ENCODE measurements at places on chromosomes 7 and 10.
A peak's percentile ranks its signal among the peaks of the same experiment; 100 is the strongest.

DNA sequence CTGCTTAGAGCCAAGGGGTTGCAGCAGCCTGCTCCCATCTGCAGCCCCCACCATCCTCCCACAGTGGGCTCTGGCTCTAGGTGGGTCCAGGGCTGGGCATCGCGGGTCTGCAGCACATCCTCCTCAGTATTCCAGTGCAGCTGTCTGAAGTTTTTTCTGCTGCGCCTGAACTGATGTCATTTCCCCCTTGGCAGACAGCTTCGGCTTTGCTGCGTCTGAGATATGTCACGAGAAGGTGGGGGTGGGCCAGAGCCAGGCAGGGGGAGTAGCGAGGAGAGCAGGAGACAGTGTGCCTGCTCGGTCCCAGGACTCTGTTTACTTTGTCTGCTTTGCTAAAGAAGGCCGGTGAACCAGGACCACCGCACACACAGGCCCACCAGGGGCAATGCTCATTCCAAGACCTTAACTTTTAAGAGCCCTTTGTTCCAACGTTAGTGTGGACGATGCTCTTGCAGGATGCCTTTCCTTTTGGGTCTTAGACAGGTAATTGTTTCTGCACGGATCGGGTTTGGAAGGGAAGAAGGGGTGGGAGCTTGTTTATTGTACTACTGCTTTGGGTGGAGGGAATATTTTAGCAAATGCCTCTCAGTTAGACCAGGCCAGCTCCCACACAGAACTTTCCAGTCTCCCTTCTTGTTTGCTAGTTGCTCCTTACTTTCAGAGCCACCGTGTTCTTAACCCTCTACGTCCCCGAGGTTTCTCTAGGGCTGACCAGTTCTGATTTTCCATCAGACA is 32.4 kb downstream of the WBP1L start:
- no peak for DNase-seq

GRCh38 chr7:4177001-4177400 is 505.1 kb upstream of the FOXK1 start:
- no peak for DNase-seq

DNA sequence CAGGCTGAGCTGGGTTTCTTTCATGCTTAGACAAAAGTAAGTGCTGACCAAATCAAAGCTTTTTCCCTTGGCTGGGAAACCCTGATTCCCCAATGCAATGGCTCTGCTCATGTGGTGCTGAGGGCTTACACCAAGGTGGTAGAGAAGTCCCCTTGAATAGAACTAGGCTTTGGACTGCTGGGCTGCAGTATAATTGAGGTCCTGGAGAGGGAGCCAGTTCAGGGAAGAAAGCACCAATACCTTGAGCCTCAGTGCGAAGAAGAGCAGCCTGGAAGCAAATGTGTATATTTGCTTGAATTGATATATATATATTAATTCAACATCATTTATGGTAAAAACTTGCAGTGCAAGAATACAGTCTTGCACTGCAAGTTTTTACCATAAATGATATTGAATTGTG is 391.1 kb downstream of the RPS24 start:
- DNase-seq, result no peak

DNA sequence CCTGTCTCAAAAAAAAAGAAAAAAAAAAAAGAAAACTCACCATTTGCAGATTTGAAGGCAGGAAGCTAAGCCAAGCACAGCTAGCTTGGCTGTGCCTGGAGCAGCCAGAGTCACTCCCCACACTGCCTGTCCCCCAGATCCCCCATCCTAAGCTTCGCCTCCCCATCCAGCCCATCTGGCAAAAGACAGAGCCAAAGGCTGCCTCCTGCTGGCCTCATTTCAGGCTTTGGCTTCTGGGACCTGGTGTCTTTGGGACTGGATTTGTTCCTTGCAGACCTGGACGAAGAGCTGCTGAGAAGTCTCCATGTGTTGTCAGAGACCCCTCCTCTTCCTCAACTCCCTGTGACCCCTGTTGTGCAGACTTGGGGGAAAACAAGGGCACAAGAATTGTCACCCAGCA is 8.1 kb downstream of the ASL start:
- DNase-seq, result no peak

- DNase-seq, result no peak
Observed at GRCh38 chr7:1862560-1862959, 192.5 kb downstream of the ELFN1 start.

GRCh38 chr7:121262969-121263368 is 65.8 kb upstream of the WNT16 start:
- DNase-seq, result no peak

GRCh38 chr7:89312551-89312950 is 517.0 kb upstream of the TEX47 start:
- no peak for DNase-seq

DNA sequence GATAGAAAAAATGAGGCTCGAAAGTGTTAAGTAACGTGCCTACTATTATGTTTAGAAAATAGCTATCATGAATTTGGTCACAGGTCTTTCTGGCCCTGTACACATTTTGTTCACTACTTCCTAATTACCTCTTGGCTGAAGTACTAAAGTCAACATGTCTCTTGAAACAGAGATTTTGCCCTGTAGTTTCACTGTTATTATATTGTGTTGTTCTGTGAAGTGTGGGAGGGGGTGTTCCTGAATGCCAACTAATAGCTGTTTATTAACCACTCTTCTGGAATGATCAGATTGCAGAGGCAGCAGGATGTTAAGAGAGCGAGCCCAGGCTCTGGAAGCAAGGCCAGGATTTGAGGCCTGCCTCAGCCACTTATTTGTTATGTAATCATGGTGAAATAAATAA is 72.1 kb downstream of the RNF133 start:
- DNase-seq, result no peak

GRCh38 chr10:19316204-19316870 is 267.7 kb downstream of the MALRD1 start:
- no peak for DNase-seq

- no peak for DNase-seq
Observed at GRCh38 chr7:18756378-18757050, 261.0 kb downstream of the HDAC9 start.

DNA sequence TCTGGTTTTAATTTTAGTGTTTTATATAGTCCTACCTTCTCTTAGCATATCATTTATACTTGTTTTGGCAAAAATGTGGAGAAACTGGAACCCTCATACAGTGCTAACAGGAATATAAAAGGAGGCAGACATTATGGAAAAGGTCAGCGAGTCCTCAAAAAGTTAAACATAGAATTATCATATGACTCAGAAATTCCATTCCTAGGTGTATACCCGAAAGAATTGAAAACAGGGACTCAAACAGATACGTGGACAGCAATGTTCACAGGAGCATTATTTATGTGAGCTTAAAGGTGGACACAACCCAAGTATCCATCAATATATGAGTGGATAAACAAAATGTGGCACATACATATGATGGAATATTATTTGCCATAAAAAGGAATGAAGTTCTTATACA is 51.5 kb downstream of the VAX1 start:
- DNase-seq, result no peak

- DNase-seq, result no peak
Observed at GRCh38 chr10:106705681-106706100, 458.8 kb downstream of the SORCS1 start.

DNA sequence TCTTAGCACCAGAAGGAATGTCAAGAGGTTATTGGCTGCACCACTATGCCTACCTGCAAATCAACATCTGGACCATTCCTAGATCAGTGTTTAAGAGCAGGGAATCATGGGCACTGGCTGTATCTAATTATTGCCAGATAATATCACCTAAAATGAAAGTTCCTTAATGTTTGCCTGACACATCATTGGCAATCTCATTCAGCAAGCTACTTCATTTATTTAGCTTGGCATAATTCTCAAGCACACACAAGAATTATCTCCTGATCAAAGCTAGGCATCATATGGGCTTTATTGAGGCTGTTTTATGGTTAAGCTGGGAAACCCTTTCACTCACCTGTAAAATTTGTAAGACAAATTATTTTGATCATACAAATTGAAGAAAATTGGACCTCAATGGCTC is 581.7 kb downstream of the INHBA start:
- no peak for DNase-seq

- DNase-seq, result no peak
Observed at GRCh38 chr10:71946700-71947099, 17.5 kb upstream of the CHST3 start.

DNA sequence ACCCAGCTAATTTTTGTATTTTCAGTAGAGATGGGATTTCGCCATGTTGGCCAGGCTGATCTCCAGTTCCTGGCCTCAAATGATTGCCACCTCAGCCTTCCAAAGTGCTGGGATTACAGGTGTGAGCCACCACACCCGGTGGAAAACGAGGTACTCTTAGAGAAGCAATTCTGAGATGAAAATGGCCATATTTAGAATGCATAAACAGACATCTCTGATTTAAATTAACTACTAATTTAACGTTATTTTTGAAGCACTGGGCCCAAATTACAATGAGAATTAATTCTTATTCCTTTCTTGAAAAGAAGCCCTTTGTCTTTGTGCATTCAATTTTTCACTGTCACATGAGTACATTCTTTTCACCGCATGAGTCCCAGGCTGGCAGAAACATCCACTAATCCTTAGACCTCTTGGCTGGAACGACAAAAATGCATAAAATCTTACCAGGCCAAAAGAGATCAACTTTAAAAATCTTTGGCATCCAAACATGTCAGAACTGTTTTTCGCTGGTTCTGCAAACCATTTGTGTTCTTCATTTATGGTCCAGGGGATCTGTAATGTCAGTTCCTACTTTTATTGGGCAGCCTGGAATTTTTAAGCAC is 60.1 kb upstream of the CAPZA2 start:
- no peak for DNase-seq

DNA sequence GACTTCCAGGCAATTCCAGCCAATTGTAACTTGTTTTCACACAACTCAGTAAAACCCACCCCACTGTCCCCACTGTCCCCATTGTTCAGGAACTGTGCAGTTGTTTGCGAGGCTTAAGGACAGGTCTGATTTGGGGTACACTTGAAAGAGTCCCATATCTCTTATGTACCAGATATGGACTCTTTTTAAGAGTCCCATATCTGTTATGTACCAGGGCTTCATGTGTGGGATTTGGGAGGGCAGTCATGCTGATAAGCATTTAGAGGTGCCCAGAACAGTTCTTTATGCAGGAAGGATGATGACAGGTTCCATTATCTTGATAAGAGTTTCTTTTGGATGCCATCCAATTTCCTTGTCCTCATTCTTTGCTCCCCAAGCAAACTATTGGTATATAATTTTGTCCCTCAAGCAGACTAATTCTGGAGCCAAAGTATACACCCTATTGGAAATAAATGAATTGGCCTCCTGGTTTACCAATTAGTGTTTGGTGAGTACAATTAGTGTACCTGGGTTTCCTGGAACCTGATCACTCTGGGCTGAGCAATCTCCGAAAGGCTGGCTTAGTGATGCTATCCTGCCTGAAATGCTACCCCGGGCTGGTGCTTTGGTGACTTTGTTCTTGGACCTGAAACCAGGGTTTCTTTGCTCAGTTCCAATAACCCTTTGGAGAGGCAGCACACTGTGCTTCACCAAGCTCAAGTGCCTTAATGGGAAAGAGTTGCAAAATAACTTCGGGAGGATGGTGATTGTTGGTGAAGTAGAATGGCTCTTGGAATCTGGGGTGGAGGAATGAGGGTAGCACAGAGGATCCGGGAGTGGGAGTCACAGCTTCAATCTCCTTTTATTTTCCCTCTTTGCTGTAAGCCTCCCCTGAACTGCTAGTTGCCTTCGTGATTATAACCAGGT is 6.2 kb upstream of the DMBT1 start:
- DNase-seq, result no peak

GRCh38 chr7:5143106-5143505 is 46.9 kb upstream of the WIPI2 start:
- DNase-seq, result no peak

GRCh38 chr10:69835233-69835632 is 33.5 kb downstream of the COL13A1 start:
- DNase-seq, result no peak

GRCh38 chr7:140260352-140261104 is 83.7 kb upstream of the KDM7A start:
- no peak for DNase-seq

DNA sequence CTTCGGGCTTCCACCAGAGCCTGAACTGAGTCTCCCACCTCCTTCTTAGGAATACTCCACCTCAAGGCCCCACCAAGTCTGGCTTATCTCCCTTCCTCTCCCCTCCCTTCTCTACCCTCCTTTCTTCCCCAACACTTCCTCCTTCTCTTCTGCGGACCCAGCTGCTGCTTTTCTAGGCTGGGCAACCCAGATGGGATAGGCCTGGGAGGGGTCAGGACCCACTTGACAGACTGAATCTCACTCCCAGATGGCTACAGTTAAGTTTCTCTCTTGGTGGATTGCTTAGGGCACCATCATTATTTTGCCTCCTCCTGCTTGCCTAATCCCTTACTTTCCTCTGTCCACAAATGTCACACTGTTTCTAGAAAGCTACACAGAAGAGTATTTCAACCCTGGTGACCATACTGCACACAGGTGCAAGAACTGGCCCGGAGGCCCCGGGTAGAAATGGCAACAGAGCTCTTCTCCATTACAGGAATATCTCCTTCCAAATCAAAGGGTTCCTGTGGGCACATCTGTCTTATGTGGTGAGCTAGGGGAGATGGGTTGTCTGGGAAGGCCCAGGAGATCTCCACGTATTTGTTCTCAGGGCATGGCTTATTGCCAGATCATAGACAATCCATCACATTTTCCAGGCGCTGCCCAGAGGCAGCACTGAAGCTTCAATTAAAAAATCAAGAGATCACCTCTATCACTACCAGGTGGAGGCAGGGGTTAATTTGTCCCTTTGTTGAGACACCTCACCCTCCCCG is 5.1 kb upstream of the HOXA11 start:
- DNase-seq, result no peak

GRCh38 chr10:48838834-48839233 is 100.8 kb downstream of the LRRC18 start:
- no peak for DNase-seq

GRCh38 chr10:75439811-75440210 is 8.4 kb downstream of the LRMDA start:
- DNase-seq, result no peak

- no peak for DNase-seq
Observed at GRCh38 chr10:46052057-46052790, 6.2 kb upstream of the MSMB start.

GRCh38 chr10:89478085-89478738 is 57.2 kb downstream of the SLC16A12 start:
- DNase-seq, result no peak

- no peak for DNase-seq
Observed at GRCh38 chr10:79247373-79248137, 99.7 kb upstream of the PPIF start.

GRCh38 chr7:132461032-132461592 is 115.2 kb downstream of the PLXNA4 start:
- DNase-seq, result no peak

GRCh38 chr10:77898323-77899079 is 28.1 kb downstream of the DLG5 start:
- no peak for DNase-seq

DNA sequence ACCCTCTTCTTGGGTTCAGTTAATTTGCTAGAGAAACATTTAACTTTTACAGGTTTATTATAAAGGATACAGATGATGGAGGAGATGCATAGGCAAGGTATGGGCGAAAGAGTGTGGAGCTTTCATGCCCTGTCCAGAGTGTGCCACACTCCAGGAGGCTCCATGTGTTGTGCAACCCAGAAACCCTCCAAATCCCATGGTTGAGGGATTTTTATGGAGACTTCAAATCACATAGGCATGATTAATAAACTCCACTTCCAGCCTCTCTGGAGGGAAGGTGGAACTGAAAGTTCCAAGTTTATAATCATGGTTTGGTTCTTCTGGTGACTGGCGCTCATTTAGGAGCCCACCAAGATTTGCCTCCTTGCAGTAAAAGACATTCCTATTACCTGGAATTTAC is 159.9 kb downstream of the PHTF2 start:
- peak; percentile 13 for DNase-seq
